Stimulated activated CD8-positive, alpha-beta memory T cell treated with anti-CD3 and anti-CD28 coated beads, Interleukin-7, amount 100 ng/mL, for 24 hours (primary cell): ENCODE measurements at places on chromosomes 12 and 14.

DNA sequence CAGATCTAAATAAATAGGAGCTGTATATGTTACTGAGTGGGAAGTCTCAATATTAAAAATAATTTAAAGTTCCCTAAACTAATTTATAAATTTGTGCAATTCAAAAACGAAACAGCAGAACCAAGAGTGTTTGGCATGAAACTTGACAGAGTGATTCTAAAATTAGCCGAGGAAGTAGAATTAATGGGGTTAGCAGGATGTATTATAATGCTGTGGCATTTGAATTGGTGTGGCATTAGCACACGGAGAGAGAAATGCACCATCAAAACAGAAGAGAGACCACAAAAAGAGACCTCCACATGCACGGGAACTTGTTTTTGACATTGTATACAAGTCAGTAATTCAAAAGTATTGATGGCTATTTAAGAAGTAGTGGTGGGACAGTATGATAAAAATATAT is 366.0 kb upstream of the RGS6 start:
- no peak for DNase-seq

GRCh38 chr14:42475289-42475688 is 868.6 kb downstream of the LRFN5 start:
- no peak for DNase-seq

- no peak for DNase-seq
These were observed 74.3 kb downstream of the IGF1 start for GRCh38 chr12:102406033-102406584.

- DNase-seq: no peak
These were observed 98.9 kb upstream of the PLEKHG7 start for GRCh38 chr12:92603741-92604432.

GRCh38 chr14:23281247-23281646 is 4.7 kb downstream of the HOMEZ start:
- no peak for DNase-seq

GRCh38 chr14:39055786-39056474 is 47.1 kb downstream of the SEC23A start:
- DNase-seq: no peak

GRCh38 chr14:66635435-66635834 is 127.5 kb downstream of the GPHN start:
- DNase-seq: no peak

GRCh38 chr12:105428793-105429395 is 98.4 kb downstream of the C12orf75 start:
- DNase-seq: no peak

DNA sequence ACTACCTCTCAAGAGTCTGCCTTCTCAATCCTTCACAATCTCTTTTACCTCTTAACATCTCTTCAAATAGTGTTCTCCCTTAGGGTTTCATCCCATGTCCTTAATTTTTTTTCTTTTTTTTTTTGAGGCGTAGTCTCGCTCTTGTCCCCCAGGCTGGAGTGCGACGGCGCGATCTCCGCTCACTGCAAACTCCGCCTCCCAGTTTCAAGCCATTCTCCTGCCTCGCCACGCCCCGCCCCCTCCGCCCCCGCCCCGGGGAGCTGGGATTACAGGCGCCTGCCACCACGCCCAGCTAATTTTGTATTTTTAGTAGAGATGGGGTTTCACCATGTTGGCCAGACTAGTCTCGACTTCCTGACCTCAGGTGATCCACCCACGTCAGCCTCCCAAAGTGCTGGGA is 7.0 kb upstream of the BCAT1 start:
- DNase-seq: no peak

DNA sequence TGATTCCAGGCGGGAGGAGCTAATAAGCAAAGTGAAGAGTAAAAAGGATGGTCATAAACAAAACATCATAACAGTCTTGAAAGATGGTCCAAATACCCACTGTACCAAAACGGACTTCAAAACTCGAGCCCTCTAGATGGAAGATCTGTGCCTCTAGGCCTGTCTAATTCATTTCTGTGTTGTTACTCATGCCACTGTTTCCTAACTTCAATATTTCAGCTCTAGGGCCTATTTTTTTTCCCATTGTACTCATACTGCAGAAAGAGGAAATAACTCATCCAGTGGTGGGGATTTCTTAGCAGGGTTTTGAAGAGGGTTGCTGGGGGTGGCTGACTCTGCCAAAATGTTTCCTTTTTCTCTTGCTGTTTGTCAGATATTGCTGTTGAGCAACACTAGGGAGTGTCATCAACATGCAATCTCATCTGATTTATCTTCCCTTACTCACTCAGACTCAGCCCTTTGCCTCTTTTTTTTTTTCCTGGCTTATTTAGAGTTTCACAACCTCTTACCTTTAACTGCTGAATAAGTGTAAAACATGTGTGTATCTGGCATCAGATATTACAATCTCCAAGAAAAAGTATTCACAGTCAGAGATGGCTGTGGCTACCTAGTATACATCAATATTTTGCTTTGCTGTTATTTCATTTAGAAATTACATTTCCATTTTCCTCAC is 189.6 kb downstream of the DUSP6 start:
- DNase-seq: peak; percentile 39

- no peak for DNase-seq
These were observed 311.1 kb downstream of the SLC6A15 start for GRCh38 chr12:84601483-84601882.

GRCh38 chr12:56520506-56520905 is 1.1 kb upstream of the RBMS2 start:
- DNase-seq: no peak

- DNase-seq: no peak
These were observed 223.7 kb upstream of the TMEM132C start for GRCh38 chr12:128043317-128043716.

DNA sequence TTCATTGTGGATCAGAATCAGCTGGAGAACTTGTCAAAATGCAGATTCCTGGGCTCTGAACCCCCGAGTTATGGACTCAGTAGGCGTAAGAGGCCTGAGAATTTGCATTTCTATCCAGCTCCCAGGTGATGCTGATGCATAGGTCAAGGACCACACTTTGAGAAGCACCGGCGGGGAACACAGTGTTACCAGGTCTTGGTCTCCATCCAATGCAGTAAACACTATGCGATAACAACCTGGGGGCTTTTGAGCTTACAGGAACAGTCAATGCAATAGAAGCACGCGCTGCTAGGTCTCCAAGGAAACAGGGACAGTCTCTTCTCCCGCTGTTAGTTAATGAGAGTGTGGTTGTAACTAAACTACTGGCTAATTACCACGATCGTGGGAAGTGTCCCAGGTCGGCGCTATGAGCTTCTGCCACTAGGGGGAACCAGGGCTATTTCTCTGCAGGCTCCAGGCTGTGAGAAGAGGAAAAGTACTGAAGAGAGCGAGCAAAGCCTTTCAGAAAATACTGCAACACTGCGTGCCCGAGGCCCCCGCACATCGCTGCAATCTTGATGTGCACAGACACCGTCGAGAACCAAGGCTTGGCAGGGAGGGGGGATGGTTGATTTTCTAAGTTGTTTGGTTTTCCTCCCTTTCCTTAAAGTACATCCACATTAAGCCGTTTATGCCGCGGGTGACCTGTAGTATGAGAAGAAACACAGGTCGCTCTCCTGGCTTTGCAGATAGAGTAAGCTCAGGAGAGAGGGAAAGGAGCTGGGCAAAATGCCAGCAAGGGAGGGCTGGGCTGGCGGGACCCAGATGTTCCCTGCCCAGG is 52.0 kb upstream of the KCNA1 start:
- DNase-seq: peak; percentile 63

DNA sequence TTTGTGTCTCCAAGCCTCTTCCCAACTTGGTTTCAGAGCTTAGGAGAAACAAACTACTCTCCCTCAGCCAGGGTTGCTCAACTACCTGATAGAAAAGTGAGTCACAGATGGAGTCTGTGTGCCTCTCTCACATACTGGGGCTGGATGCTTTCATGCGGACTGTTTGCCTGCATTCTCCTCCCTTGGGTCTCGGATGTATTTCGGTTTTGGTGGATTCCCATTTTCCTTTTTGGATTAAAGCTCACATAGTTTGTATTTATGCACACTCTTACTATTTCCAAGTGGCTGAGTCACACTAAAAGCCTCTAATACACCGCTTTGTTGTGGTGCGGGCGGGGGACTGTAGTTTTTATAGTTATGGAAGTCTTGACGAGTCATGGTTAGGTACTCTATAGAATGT is 505.4 kb downstream of the LRFN5 start:
- no peak for DNase-seq

DNA sequence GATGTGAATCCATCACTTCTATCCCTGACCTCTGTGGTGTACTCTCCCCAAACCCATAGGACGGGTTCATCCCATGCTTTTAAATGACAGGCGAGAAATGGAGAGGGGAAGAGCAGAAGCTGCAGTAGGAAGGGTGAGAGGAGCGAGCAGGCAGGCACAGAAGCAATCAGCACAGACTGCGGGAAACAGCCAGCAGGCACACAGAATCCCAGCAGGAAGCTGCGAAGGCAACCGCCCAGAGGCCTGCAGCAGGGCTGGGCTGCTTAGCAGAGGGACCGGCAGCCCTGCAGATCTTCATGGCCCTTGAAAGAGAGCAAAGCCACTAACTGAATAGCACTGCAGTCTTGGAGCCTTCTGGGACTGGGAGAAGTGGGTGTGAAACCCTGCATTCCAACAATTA is 287.0 kb upstream of the FKBP4 start:
- DNase-seq: no peak

GRCh38 chr14:32938719-32939253 is at the start of gene NPAS3:
Gene NPAS3 (plus strand): TSS chr14:32938879.
- DNase-seq: no peak

DNA sequence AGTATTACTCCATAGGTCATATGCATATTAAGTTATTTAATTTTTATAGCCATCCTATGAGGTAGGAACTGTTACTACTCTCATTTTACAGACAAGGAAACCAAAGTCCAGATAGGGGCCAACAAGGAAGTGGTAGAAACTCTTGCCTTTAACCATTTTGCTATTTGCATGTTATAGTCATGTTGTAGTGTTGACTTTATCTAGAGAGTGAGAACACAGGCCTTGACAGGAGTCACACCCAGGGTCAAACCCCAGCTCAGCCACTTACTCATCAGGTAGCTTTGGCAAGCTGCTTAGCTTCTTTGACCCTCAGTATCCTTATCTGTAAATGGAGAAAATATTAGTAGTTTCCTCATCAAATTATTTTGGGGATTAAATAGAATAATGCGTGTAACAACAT is 156.2 kb downstream of the CAND1 start:
- no peak for DNase-seq

- DNase-seq: no peak
These were observed 2.0 kb upstream of the ACTN1 start for GRCh38 chr14:68981139-68981538.

DNA sequence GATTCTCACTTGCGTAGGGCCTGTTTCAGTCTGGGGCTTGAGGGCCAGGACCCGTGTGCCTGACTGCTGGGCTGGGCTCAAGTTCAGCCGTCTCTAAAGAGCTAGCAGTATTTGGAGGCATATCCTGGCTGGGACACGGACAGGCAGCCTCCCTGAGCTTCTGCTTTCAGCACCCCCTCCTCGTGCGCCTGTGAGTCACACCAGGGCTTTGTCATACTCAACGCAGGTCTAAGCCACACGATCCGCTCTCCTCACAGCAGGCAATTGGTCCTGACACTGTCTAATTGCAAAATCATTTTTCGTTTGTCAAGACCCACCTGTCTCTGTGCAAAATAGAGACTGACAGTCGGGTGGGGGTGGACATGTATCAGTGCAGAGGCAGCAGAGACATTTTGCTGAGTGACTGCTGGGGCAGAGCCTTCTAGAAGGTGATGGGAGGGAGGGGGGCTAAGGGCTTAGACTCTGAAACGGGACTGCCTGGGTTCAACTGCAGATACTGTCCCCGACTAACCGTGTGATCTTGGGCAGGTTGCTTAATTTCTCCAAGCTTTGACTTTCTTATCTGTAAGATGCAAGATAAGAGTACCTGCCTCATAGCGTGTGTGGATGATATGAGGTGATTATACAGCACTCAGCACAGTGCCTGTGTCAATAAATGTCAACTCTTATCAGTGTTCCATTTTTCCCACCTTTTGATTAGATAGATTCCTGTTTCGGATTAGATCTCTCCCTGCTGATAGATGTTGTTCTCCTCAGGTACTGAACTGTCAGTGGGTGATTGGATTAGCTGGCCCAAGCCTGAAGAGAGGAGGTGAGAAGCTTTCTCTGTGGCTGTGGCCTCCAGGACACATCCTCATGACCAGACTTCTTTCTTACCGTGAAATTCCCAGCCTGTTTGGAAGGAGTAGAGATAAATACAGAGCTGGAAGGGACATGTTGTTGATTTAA is 53.1 kb downstream of the KCNA1 start:
- DNase-seq: no peak

DNA sequence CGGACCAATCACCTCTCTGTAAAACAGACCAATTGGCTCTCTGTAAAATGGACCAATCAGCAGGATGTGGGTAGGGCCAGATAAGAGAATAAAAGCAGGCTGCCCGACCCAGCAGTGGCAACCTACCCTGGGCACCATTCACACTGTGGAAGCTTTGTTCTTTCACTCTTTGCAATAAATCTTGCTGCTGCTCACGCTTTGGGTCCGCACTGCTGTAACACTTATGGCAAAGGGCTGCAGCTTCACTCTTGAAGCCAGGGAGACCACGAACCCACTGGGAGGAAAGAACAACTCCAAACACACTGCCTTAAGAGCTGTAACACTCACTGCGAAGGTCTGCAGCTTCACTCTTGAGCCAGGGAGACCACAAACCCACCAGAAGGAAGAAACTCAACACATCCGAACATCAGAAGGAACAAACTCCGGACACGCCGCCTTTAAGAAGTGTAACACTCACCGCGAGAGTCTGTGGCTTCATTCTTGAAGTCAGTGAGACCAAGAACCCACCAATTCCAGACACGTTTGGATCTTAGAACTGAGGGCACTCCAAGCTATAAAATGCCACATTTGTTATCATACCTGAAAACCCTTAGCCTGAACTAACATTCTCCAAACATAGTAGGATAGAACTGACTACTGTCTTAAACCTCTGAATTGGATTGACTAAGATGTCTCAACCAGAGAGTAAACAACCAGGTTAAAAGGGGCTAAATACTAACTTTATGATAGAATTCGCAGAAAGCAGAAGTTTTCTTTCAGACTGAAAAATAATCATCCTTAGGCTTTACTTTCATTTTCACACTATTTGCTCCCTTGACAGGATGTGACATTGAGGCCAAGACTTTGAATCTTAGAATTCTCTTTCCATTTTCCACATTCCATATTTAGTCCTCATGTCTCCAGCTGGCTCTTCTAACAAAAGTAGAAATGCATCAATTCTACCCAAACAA is 33.6 kb downstream of the CDKL1 start:
- no peak for DNase-seq

GRCh38 chr14:35337269-35338255 is 45.4 kb downstream of the PSMA6 start:
- no peak for DNase-seq

DNA sequence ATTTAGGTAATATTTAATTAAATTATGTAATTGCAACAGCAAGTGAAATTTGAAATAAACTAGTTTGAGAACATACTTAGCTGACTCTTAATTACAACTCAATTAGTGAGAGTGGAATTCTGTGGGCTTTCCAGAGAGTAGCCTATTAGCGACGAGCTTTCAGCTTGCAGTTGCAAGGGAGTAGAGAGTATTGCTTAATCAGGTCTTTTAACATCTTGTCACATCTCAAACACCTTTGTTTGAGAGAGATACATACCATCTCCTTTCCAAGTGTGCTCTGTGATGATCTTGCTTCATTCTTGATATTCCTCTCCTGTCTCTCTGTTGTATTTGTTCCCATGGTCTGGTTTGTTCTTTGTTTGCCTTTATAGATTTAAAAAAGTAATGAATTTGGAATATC is 7.7 kb downstream of the PPP4R4 start:
- no peak for DNase-seq

- DNase-seq: no peak
These were observed 61.5 kb downstream of the MGAT4C start for GRCh38 chr12:86194721-86195120.
